Stimulated activated CD4-positive, alpha-beta T cell treated with anti-CD3 and anti-CD28 coated beads, Interleukin-1b, Interleukin-23, amount 100 ng/mL, for 1 hour (primary cell): ENCODE measurements at places on chromosomes 5 and 9.

DNA sequence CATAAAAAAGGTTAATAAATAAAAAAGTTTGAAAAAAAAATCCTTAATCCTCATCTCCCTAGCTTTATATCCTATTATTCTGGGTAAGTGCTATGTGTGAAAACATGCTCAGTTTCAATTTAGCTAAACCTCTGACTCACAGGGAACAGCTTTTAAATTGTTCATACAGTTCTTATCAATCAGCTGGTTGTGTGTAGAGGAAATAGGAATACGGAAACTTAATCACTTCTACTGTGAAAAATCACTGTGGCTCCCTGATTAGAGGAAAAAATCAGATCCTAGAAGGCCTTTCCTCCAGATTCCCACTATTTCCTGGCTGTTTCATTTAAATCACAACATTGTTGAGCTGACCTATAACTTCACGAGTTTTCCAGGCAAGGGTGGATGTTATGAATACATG, 120.5 kb downstream of the MARCHF3 start:
- no peak for DNase-seq

- no peak for DNase-seq
Observed at GRCh38 chr9:90507621-90508020, 135.0 kb downstream of the DIRAS2 start.

- no peak for DNase-seq
Observed at GRCh38 chr5:172740428-172741205, 30.4 kb downstream of the DUSP1 start.

DNA sequence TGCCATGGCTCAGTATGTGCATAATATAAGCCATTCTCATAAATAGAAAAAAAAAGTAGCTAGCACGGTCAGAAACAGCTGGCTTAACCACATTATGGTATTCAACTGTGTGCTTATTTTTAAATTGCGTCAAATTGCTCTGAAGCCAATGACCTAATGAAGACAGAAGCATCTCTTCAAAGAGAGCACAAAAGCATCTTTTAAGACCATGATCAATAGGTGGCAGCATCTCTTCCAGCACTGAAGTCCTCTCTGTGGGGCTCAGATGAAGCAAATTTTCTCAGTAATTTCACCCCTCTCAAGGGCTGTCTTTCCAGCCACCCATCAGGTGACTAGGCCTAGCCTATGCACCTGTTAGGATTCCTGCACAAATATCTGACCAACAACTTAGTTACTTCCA, 251.4 kb downstream of the GLIS3 start:
- DNase-seq: no peak

DNA sequence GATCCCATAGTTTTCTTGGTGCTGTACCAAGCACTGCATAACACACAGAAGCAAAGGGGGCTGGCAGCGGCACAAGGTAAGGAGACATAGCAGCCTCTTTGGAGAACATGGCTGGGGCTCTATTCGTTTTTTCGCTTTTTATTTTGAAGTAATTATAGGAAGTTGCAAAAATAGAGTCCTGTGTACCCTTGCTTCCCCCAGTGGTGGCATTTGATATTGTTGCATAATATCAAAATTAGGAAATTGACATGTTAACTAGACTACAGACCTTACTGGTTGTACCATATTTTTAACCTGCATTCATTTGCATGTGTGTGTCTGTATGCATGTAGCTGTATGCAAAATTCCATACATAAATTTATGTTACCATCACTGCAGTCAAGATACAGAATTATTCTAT, 6.6 kb upstream of the UBQLN1 start:
- DNase-seq: no peak

DNA sequence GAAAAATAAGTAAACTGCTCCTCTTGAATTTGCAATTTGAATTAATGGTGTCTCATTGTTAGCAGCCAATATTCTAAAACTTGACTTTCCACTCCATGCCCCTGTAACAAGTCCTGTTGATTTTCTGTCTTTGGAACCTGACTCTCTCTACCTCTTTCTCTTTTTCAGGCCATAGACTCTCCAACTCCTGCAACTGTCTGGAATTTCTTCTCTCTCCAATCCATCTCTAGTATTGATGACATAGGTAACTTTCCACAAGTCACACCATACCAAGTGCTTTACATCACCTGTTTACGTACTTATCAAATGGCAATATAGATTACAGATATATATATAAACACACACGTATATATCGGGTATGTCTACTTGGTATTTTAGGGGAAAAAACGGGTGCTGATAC, 923 bp downstream of the C5orf34 start:
- no peak for DNase-seq

GRCh38 chr5:93304456-93305250, 276.4 kb downstream of the NR2F1-AS1 start:
- DNase-seq: no peak

GRCh38 chr5:16886366-16886736, 49.7 kb downstream of the MYO10 start:
- DNase-seq: no peak

DNA sequence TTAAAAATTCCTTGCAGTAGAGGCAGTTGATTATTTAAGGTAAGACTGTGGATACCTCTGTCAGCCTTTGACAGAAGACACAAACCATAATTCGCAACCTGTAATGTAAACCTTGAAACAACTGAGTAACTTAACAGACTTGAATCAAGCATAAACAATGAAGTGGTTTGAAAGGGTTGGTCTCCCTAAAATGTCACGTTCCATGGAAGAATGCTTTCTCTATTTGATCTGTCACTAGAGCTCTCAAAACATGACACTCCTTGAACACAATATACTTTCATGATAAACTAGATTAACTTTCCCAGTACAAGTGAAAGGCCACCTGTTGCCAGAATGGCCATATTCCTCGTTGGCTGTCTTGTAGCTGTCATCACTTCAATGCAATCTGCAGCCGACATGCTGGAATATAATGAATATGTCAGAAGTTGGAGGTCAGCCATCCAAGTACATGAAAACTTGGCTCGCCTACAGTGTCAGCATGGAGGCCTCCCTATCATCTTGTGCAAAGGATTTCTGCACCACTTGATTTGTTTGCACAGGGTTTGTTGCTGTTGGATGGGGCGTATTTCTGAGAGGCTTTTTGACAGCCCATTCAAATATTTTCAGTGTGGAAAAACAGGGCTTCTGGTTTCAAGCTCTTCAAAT, 228.0 kb downstream of the TLE4 start:
- no peak for DNase-seq

GRCh38 chr5:115398719-115399118, 102.3 kb upstream of the CCDC112 start:
- no peak for DNase-seq

DNA sequence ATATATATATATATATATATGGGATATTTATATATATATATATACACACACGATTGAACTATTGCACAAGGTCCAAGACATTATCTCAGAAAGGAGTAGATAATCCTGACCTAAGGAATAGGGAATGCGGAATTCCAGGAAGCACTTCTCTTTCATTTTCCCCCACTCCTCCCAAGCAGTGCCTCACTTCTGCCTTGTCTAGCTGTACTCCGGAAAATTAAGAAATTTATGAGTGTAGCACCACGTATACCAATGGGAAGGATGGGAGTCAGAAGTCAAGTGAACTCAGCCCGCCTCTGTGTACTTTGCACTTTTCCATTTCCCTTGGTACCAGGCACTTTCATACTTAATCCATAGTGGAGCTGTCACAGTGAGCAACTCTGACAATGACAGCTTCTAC, 10.9 kb downstream of the SLC36A1 start:
- no peak for DNase-seq

- DNase-seq: no peak
Observed at GRCh38 chr9:134972140-134972539, 54.4 kb upstream of the FCN1 start.

GRCh38 chr9:106593201-106593600, 269.8 kb upstream of the ZNF462 start:
- no peak for DNase-seq

DNA sequence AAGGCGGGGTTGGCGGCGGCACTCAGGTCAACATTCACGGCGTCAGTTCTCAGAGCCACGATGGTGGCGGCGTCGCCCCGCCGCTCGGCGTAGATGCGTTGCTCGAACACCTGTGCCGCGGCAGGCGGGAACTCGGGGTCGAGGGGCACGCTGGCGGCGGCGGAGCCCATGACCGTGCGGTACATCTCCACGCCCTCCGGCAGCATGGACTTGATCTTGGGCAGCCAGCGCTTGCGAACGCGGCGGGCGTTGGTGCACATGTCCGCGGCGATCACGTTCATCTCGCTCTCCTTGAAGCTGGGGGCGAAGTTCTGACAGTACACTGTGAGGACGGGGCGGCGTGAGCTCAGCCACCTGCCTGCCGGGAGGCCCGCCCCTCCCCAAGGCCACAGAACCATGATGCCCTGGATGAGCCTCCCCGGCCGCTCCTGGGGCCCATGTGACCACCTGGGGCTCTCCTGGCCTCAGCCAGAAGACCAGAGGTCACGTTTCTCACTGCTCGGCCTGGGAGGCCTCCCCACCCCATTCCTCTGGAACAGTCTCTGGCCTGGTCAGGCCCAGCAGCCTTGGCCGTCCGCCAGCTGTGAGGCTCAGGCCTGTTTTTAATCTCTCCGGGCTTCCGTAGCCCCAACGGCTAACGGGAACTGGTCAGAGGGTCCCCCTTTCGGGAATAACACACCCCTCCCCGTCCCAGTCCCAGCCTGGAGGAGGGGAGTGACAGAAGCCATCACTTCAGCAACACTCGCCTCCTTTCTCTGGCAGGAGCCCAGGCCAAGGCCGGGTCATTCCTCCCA, 50.7 kb upstream of the UBAC1 start:
- no peak for DNase-seq

DNA sequence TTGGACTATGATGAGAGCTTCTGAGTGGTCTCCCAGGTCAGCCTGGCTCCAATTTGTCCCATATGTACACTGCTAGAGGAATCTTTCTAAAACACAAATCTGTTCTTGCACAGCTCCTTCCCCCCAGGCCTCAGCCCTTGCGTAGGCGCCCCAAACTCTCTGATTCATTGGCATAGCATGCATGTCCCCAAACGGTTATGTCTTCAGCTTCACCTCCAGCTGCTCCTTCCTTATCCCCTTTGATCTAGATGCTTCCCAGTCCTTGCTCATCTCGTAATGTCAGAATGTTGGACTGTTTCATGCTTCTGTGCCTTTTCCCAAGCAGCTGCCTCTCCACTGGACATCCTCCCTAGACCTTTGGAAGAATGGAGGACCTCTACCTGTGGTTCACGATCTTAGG, 60.1 kb upstream of the BASP1 start:
- no peak for DNase-seq

- no peak for DNase-seq
Observed at GRCh38 chr9:131651160-131651559, 88.7 kb downstream of the RAPGEF1 start.

DNA sequence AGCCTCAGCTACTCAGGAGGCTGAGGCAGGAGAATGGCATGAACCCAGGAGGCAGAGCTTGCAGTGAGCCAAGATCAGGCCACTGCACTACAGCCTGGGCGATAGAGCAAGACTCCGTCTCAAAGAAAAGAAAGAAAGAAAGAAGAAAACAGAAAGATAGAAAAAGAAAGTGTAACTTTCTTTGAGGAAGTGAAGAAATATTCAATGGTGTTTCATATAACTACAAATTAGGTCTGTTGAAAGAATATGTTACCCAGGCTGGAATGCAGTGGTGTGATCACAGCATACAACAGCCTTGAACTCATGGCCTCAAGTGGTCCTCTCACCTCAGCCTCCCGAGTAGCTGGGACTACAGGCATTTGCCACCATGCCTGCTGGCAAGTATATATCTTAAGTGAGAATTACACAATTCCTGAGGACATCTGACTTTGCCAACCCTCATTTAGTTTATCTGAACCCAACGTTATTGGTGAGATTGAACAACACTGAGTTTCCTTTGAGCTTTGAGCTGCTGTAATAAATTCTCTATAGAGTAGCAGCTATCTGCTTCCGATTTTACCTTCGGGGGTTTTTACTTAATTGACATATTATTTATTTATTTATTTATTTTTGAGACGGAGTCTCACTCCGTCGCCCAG, 2.0 kb upstream of the FAF2 start:
- no peak for DNase-seq

- no peak for DNase-seq
Observed at GRCh38 chr9:70034271-70034711, 9.4 kb upstream of the MAMDC2 start.

DNA sequence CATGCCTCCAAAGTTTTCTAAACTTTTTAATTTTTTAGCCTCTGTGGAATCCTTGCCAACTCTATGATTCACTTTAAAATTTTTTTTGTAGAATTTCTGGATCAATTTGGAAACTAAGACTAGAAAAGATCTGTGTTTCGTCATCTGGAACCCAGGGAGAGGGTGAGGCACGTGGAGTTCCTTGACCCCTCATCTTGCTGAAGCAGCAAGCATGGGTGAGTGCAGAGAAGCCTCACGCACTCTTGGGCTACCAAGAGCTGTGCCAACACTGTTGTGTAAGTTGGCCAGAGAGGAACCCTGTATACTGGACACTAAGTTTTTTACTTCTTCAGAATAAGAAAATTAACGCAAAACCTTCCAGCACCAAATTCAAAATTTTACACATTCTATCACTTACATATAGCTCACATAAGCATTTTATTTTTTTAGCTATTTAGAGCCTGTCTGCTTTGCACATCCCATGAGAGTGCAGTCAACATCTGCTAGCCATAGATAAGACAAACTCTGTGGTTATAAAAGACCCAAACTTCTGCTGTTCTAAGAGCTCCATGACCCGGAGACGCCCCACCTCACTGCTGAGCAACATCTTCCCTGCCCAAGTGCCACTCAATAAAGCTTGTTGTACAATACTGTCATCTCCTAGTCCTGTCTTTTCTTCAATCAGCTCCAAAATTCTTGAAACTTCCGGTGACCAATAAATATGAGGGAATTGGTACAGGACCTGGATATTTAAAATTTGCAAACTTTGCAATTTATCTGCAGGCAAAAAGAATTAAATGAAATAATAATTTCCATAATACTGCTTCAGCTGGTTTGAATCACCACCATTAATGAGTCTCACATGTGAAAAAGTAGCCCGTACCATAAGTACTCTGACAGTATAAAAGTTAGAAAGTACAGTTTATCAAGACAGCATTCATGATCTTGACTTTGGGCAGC, 69.7 kb upstream of the ADCY2 start:
- DNase-seq: no peak

DNA sequence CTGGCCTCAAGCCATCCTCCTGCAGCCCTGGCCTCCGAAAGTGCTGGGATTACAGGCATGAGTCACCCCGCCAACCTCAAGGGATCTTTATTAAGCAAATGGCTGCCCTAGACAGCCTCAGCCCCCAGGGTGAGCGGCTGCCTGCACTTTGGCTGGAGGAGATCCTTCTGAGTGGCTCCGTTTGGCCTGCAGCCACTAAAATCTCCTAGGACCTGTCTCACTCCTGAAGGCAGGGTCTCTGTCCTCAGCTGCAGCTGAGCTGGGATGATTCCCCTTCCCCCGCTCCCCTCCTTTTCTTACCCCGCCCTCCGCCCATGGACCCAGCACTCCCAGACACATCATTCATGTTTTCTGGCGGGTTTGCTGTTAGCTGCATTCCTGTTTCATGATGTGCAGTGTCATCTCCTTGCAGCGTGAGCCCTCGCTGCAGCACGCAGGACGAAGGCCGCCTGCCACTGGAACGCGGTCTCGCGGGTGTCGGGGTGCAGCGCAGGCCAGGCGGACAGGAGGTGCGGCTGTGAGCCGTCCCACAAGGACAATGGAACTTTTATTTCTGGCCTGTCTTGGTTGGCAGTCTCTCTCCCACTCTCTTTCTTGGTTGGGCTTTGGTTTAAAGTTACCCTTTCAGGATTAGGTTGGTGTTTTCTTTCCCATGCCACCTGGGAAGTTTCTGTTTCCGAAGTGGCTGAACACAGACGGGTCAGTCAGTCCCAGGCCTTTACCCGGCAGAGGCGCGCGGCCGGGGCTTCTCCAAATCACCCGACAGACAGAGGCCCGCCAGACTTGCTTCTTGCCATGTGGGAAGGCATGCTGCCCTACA, 137.1 kb downstream of the FOXD1 start:
- no peak for DNase-seq

- no peak for DNase-seq
Observed at GRCh38 chr9:77744841-77745430, 96.8 kb upstream of the GNA14 start.
